ENCODE measurements at places on chromosomes 16 and 17. TPM values are rescaled to one million over a fixed set of nuclear protein-coding genes. Genes with fewer than 3 reads are reported as not detected.
A peak's percentile ranks its signal among the peaks of the same experiment; 100 is the strongest.

DNA sequence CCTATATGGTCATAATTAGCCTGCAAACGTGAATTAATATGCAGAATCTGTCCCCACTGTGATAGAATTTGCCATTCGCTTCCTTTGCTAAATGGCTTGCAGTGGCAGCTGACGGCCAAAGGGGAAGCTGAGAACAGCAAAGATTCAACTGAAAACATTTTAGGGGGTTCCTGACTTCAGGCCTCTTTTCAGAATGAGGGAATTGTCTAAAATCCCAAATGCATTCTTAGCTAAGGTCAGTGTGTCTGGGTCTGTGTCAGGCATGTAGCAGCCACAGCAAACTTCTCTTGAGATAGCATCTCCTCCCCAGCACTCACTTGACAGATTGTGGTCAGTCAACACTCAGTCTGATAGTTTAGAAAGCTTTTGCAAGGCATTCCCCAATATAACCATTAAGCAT is 701.1 kb downstream of the WWOX start:
- DNase-seq = no peak

DNA sequence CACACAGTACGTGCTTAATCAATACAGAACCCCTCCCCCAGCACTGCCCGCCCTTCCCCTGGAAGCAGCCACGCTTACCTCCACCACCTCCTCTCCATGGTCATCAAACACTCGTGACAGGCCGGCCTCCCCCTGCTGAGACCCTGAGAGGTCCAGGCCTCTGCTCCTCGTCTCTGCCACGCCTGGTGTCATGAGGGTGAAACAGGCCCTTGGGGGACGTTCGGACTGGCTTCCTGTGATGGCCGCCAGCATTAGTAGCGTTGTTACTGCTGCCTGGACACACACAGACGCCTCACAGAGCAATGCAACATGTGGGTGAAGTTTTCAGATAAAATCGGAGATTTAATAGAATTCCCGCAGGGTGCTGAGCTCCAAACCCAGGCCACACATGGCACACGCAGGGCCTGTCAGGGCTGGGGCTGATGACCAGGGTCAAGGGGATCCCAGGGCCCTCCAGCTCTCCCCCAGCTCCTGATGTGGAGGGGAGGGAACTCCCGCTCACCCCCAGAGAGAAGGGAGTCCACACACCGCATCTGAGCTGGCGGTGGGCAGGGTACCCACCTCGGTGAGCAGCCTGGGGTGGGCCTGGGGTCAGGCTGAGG is 15.9 kb upstream of the SLC38A10 start:
- no peak for DNase-seq

CENPV gene
- 21.8 TPM for total RNA-seq

GRCh38 chr16:81611721-81612120 is 167.1 kb downstream of the CMIP start:
- DNase-seq = no peak

GRCh38 chr17:12118617-12119016 is 97.9 kb downstream of the MAP2K4 start:
- no peak for DNase-seq

- DNase-seq = no peak
Measured at GRCh38 chr17:29195465-29196081, 15.4 kb upstream of the MYO18A start.

DNA sequence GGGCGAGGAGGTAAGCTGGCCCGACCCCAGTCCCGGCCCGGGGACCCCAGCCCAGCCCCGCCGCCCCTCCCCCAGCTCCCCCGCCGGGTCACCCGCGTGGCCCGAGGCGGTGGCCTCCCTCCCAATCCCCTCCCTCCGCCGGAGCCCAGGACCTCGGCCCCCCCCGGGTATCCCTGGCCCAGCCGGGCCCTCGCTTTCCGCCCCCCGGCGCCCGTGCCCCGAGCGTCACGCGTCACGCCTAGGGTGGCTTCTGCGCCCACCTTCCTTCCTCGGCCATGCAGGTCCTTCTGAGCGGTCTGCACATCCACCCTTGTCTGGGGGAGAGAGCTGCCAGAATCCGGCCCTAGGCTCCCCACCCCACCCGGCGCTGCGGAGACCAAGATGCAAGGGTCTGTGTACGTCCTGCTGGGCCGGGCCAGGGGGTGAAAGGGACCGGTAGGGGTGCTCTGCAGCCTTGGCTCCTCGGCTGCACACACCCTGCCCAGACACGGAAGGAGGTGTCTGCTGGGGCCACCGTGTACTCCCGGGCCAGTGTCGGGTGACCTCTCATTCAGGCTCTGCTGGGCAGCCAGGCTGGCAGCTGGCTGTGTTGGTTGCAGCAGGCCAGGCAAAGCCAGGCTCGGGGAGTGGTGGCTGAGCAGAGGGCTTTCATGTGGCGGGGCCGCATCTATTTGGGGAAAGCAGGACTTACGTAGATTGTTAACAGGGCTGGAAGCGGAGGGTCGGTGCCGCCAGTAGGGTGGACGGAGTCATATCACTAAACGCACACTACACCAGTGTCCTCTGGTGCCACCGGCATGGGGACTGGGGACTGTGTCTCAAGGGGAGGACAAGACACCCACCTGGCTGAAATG is 754 bp downstream of the RAB11FIP4 start:
- DNase-seq = no peak

MYL4 gene
- total RNA-seq = 1.1 TPM

GRCh38 chr17:10657879-10658278 is 770 bp upstream of the MYH3 start:
- DNase-seq = no peak

DNA sequence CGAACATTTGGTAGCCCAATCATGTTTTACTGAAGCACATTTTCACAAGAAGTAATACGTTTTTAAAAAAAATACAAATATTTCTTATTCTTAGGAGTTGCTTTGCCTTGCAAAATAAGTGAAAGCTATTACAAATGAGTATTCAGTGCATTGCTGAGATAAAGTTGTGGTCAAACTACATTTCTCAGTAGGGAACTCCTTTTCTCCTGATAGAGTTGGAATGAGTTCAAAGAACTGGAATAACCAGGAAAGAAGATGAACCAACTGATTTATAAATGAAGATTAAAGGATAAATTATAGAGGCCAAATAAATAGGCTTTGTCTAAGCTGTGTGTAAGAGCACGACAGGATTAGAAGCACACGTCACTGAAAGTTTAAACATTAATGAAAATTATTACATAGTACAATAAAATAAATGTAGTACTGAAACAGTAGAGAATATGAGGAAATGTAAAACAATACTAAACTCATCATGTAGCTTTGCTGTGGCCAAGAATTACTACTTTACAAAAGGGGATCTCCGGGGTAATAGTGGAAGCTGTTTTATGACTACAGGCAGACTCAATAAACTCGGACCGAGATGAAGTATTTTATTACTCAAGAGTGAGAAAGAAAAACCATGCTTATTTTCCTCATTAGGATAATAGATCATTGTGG is 73.6 kb downstream of the KCNJ2 start:
- DNase-seq = no peak

FBXW10 gene
- not detected for total RNA-seq

GRCh38 chr16:66521252-66521713 is 28.6 kb downstream of the TK2 start:
- no peak for DNase-seq

GRCh38 chr17:36761203-36761950 is 160.0 kb downstream of the MRM1 start:
- no peak for DNase-seq

GRCh38 chr17:1810450-1811103 is 19.1 kb downstream of the SMYD4 start:
- DNase-seq = no peak

VWA3A gene
- total RNA-seq = not detected

ATP1B2 gene
- total RNA-seq = not detected

NPIPB13 gene
- 0.47 TPM for total RNA-seq

- peak; percentile 25 for DNase-seq
Measured at GRCh38 chr17:4566785-4567184, 6.4 kb upstream of the GGT6 start.

HBA2 gene
- total RNA-seq = not detected

LIG3 gene
- 24.6 TPM for total RNA-seq

DPEP3 gene
- not detected for total RNA-seq

DNA sequence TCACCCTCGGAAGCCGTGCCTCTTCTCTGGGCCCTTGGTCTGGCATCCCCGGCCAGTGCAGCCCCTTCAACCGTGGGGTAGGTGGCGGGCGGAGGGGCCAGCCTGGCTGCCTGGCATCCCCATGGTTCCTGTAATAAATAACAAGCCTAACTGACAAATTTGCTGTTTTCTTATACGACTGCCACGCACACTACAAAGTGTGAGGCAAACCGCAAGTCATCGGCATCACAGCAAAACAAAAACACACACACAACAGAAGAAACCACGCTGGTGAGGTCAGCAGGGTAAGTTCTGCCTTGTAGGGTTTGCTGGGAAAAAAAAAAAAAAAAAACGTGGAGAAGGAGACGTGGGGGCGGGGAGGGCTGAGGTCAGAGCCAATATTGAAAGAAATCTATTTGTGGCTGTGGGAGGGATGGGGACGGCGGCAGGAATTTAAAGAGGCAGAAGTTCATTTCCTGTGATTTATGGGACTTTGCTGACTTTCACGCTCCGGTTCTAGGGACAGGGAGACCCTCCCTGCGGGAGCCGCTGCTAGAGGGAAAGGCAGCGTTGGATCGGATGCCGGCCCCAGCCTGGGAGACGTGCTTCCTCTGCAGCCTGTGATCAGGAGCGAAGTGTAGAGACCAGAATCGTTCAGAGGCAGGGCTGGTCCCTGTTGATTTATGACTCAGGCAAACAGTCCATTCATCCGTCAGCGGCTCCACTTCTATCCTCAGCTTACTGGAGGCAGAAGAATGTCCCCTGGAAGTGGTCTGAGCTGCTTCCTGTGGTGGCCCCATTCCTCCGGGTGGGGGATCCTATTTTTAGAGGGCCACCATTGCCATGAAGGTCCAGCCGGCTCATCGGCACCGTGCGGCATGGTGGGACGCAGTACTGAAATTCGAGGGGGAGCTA is 162.8 kb downstream of the FOXL1 start:
- peak; percentile 75 for DNase-seq

DNA sequence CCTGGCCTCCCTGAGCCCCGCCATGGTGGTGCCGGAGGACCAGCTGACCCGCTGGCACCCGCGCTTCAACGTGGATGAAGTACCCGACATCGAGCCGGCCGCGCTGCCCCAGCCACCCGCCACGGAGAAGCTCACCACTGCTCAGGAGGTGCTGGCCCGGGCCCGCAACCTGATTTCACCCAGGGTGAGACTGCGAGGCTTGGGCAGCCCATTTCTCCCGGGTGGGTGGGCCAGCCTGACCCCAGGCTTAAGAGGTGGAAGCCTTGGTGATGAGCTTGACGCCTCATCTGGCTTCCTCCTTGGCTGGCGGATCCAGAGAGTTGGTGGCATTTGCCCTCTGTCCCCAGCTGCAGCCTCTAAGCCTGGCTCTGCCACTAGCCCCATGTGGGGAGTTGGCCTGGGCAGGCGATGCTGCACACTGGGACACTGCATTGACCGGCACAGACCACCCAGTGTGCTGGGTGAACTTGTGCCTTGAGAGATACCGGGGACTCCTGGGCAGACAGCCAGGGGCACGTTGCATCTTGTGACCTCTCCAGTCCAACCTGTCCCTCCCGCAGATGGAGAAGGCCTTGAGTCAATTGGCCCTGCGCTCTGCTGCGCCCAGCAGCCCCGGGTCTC is 3.0 kb downstream of the CDT1 start:
- no peak for DNase-seq

GRCh38 chr16:14301169-14302030 is 230.3 kb downstream of the MRTFB start:
- DNase-seq = no peak

DNA sequence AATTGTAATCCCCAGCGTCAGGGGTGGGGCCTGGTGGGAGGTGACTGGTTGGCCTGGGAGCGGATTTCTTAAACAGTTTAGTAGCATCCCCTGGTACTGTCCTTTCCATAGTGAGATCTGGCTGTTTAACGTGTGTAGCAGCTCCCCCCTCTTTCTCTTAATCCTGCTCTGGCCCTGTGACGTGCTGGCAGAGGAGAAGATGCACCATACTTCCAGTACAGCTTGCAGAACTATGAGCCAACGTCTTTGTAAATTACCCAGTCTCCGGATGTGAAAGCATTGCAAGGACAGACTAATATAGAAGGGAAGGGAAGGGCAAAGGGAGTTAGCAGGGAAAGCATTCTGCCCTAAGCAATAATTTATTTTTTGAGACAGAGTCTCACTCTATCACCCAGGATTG is 83.9 kb downstream of the RMI2 start:
- DNase-seq = no peak

DNA sequence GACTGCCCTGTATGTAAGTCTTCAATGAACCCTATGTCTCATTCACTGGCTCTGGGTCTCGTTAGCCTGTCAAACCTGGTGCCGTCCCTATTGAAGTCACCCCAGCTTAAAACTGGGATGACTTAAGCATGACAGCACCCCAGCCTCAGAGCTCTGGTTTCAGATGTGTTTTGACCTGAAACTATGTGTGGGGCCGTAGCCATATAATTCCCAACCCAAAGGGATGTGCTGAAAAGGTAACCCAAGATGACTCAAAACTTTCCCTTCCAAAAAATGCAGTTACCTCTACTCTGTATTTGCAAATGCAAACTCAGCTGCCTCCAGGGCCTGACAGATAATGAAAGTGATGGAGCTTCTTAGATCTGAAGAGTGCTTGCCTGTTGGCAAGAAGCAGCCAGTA is 478.3 kb upstream of the ERCC4 start:
- no peak for DNase-seq

- DNase-seq = no peak
Measured at GRCh38 chr16:24289166-24289700, 33.1 kb downstream of the CACNG3 start.

KRT31 gene
- total RNA-seq = not detected

DNA sequence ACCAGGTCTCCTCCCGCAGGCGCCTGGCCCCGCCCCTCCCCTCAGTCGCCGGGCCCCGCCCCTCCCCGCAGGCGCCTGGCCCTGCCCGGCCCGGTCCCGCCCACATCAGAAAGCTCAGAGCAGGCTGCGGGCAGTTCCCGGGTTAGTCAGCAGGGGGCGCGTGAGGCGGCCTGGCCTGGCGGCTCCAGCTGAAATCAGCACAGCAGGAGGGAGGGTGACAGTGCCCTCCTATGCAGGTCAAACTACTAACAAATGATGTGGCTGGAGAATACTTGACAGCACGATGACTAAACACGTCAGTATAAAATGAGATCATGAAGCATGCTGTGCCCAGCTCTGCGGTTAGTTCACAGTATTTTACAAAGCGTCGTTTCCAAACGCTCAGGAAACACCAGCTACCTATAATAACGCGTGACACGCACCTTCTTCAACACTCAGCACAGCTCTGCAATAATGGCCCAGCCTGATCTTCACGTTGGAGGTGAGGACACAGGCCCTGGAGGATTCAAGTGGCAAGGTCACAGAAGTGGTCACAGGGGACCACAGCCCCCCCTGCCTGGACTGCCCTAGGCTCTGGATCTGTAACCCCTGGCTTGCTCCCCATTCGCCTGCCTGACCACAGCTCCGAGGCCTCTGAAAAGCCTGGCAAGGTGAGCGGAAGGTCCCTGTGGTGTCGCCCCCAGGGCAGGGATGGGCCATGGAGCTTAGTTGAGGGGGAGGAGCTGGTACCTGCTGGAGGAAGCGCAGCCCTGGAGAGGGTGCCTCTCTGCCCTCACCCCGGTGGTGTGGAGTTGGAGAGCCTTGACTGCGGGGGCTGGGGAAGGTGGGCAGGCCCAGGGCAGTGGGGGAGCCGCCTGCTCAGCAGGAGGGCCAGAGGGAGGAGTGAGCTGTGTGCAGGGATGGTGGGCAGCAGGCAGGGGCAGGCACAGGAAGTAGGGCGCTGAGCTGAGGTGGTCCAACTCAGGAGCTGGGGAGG is 81.2 kb downstream of the KCNJ12 start:
- DNase-seq = no peak

DNAI2 gene
- total RNA-seq = not detected

MT4 gene
- not detected for total RNA-seq

GRCh38 chr16:84502581-84502980 is 1.9 kb downstream of the MEAK7 start:
- no peak for DNase-seq

KRT33B gene
- total RNA-seq = not detected

PIK3R5 gene
- not detected for total RNA-seq

All from glomerular endothelial cell (primary cell).